AG04449 (cell line): ENCODE measurements at places on chromosomes 1 and 21.

DNA sequence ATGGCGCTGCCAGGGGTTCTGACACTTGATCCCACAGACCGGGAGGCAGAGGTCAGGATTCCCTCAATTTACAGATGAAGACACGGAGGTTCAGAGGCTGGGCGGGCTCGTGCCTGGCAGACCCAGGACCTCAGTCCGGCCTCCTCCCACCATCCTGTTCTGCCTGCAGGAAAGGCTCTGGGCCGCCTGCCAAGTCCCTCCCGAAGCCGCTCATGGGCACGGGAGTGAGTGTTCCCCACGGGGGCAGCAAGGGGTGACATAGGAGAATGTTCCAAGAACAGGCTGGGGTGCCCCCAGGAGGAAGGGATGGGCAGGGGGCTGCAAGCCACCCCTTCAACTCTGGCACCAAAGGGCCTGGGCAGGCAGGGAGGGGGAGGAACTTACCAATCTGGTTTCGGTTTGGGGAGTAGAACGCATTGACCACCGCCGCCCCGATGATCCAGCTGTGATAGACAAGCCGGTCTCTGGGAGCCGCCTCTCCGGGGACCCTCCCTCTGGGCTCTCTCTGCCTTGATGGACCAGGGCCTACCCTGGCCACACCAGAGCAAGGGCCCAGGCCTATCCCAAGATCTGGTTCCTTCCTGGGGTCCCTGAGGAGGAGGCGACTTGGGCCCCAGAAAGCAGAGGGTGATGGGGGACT, 7.5 kb downstream of the PRXL2B start:
- DNase-seq, result no peak

- no peak for DNase-seq
Observed at GRCh38 chr1:84892705-84893618, at the start of gene LPAR3. Gene LPAR3, minus strand, starts transcription at chr1:84893206. Its CDS starts 27,086 bp downstream, at chr1:84866120.

- DNase-seq, result no peak
Observed at GRCh38 chr1:91751275-91751674, 134.7 kb downstream of the TGFBR3 start.

DNA sequence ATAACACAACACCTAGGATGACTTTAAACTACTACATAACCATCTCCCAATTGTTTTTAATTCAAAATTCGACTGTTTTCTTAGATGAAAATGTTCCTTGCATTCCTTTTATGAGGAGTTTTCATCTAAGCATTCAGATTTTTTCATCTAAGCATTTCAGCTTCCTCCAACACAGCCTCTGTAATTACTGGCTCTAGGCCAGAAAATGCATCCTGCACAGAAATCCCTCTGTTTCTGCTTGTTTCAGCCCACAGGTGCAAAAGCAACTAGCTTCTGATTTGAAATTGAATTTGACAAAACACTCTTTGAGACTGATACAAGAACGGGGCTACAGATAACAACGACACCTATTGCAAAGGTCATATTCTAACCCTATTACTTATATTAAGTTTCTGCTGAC, 90.4 kb downstream of the RGS21 start:
- DNase-seq, result no peak

DNA sequence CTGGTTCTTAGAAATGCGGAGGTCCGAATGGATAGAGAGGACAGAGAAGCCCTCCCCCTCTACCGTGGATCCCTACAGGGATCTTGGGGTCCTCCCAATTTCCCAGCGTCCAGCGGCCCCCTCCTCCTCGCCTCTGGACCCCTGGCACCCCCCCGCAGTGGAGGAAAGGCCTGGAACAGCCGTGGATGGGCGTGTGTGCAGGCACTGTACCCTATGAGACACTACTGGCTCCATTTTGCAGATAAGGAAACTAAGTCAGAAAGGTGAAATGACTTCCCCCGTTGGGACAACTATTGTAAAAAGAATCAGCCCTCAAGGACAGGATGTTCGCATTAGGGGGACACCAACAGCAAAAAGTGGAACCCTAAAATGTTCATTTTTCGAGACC, 931 bp upstream of the CLSTN1 start:
- no peak for DNase-seq

GRCh38 chr1:31413405-31414001, 490 bp downstream of the SERINC2 start:
- no peak for DNase-seq

DNA sequence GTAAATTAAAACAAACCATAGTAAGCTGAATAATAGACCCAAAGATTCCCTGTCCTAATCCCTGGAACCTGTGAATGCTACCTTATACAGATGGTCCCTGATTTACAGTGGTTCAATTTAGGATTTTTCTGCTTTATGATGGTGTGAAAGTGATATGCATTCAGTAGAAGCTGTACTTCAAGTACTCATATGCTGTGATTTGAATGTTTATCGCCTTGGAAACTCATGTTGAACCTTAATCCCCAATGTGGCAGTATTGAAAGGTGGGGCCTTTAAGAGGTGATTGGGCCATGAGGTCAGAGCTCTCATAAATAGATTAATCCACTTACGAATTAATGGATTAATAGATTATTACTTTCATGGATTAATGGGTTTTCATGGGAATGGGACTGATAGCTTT, 10.6 kb upstream of the RRP15 start:
- DNase-seq, result no peak

DNA sequence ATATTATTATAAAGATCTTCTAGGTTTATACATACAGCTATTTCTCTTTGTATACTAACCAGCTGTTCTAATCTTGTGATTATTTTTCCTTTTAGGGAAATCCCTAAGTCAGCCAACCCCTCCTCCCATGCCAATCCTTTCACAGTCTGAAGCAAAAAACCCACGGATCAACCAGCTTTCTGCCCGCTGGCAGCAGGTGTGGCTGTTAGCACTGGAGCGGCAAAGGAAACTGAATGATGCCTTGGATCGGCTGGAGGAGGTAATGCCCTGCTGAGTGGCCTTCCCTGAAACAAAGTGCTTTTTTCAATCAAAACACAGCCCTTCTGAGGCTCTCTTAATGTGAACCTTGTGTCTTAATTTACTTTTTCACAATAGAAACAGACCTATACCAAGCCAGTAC, 32.4 kb upstream of the BMP8A start:
- no peak for DNase-seq

DNA sequence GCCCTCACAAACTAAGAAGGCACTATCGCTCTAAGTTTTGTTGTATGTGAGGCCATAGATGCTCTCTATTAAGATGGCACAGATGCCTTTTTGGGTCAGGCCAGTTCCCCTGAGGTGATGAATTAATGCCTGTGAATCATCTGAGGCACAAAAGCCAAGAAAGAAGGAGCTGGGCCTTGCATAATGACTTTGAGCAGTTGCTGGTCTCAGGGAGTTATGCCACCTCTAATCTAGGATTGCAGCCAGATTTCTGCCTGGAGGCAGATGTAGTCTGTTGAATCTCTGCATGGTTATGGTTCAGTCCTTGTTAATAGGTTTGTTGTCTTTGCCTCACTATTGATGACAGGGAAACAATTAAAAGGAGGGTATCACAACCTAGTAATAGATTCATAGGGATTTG, 168.1 kb upstream of the CHRM3 start:
- no peak for DNase-seq

DNA sequence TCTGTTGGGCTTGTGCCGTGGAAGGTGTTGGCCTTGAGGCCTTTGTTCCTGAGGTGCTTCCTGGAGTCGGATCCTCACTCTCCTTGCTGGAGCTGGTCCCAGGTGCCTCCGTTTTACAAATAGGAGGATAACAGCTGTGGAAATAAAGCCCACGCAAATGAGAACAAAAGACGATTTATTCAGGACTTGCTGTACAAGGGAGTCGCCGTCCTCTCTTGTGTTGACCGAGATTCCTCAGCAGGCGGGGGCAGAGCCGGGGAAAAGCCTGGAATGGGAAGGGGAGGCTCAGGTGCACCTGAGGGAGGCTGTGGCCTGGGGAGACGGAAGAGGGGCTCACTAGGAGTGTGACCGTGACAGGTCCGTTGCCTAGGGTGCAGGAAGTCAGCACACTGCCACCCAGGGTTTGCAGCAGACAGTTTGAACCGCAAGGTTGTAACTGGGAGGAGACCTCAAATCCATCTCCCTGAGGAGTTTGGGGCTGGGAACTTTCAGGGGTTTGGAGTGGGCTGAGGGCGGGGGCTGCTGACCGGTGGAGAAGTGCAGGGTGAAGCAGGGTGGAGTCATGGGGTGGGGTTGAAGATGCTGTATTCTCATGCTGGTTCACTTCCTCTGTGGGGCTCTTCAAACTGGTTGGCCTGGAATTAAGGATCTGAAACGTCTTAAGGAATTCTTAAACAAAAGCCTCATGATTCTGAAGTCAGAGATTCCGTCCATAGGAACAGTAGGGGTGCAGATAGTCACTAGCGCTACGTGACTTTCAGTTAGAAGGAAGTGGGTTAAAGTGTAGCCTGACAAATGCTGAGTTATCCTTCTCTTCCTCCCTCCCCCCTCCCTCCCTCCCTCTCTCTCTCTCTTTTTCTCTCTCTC, 2.6 kb upstream of the CSTB start:
- DNase-seq, result no peak

- no peak for DNase-seq
Observed at GRCh38 chr1:227059076-227059475, 119.0 kb downstream of the COQ8A start.

DNA sequence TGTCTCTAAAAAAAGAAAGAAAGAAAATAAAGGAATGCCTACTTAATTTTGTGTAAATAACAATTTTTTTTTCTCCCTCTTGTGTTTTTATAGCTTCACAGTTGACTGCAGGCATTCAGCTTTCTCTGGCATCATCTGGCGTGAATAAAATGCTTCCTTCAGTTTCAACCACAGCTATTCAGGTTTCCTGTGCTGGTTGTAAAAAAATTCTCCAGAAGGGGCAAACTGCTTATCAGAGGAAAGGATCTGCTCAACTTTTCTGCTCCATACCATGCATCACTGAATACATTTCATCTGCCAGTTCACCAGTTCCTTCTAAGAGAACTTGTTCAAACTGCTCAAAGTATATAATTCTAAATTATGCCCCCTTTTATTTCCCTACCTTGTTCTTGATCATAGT, 18.0 kb downstream of the ZMYM1 start:
- DNase-seq, result peak; percentile 64

DNA sequence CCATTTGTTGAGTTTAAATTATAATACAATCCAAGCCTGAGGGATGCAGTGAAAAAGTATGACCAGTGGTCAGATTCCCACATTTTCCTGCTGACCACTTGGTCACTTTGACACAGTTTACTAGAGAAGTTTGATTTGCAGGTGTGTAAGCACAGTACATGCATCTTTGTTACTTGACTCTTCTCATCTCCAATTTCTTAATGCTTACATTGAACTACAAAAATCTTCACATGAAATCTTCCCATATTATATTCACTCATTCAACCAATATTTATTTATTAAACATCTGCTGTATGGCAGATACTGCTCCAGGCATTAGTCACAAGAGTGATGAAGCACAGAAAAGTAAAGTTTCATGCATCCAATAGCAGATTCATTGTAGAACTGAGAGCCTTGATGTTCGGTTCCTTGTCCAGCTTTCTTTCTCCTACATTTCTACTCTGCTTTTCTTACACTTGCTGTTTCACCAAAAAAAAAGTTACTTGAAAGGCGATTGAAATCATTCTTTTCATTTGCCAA, 211.7 kb downstream of the NFIA start:
- DNase-seq, result no peak

DNA sequence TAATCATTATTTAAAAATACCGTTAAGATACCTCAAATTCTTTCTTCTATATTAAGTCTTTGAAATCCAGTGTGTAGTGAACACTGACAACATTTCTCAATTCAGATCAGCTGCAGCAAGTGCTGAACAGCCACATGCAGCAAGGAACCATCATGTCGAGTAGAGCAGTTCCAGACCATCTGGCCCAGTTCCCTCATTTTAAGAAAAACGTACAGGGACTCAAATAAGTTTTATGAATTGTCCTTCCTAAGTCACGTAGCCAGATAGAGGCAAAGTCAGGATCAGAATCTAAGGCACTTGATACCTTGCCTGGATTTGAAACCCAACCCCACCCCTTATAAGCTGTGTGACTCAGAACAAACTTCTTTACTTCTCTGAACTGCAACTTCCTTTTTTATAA, 132.4 kb downstream of the PROX1 start:
- no peak for DNase-seq

DNA sequence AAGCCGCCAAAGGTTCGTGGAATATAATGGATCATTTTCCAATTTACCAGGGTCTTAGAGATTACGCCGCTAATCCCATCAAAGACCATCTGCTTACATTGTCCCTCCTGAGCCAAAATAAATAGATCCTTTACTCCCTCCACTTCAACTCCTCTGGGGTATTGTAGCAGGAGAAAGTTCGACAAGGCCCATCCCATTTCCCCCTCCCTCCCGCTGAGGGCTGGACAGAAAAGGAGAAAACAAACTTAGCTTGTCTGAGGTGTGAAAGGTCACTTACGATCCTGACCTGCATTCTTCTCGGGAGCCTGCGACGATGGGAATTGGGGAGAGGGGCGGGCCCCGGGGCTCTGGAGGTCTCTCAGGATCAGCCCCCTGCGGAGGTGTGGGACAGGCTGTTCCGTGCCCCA, 60.8 kb downstream of the MEF2D start:
- DNase-seq, result no peak

- DNase-seq, result no peak
Observed at GRCh38 chr1:168631671-168632400, 55.4 kb downstream of the XCL1 start.

DNA sequence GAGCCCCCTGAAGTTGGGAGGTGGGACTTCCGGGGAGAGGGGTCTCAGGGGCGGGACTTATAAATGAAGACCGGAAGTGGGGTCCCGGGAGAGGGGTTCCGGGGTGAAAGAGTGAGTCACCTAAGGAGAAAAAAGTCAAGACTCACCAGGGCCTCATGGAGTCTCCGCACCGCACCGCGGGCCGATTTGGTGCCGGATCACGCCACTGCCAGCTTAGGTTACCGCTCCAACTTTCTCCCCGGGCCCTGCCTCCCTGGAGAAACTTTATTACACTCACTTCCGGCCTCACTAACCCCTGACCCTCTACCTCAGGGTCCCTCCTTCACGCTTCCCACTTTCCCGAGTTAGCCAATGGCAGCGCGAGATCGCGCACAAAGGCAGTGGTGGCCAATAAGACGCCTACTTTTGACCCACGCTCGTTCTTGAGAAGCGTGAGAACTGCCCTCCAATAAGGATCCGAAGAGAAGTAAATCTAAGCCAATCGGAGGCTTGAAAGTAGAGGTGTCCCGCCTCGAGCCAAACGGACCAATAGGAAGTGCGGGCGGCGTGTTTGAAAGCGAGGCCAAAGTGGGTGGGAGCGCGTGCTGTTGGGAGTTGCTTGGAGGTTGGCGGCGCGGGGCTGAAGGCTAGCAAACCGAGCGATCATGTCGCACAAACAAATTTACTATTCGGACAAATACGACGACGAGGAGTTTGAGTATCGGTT, at the start of gene CKS1B:
Gene CKS1B, plus strand, starts transcription at position 580 of the 706 bp plus-strand sequence. Its CDS starts 65 bp downstream, at position 645.
- peak; percentile 100 for DNase-seq

DNA sequence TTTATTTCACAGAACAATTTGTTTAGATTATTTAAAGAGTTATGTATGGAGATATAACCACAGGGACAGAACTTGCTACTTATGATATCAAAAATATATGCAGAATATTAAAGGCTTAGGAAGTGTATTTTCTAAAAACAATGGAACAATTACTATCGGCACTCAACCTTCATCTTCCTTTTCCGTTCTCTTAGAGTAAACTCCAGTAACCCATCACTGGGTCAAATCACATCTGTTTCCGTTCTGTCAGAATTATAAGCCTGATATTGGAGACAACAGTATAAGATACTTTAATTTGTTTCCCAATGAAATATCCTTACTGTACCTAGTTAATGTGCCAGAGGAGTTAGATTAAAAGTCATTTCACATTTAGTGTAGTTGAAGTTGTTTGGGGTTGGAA, 32.2 kb downstream of the DTL start:
- DNase-seq, result no peak

- no peak for DNase-seq
Observed at GRCh38 chr1:195336812-195337211, 1271.4 kb downstream of the KCNT2 start.

- no peak for DNase-seq
Observed at GRCh38 chr1:233045588-233045987, 95.2 kb downstream of the NTPCR start.
